Caki2 (cell line): ENCODE measurements at places on chromosomes 12 and 14.

DNA sequence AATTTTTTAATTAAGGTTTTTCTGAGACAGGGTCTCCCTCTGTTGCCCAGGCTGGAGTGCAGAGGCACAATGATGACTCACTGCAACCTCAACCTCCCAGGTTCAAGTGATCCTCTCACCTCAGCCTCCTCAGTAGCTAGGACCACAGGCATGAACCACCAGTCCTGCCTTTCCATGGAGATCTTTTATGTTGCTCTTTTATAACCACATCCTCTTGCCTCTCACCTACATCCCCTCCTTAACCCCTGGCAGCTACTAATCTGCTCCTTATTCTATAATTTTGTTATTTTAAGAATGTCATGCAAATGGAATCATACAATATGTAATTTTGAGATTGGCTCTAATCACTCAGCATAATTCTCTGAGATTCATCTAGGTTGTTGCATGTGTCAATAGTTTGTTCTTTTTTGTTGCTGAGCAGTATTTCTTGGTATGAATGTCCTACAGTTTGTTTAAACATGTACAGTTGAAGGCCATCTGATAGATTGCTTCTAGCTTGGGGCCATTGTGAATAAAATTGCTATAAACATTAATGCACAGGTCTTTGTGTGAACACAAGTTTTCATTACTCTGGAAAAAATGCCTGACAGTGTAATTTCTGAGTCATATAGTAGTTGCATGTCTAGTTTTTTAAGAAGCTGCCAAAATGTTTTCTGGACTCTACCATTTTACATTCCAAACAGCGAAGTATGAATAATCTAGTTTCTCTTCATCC lies 249.2 kb upstream of the AMIGO2 start:
- DNase-seq: no peak

DNA sequence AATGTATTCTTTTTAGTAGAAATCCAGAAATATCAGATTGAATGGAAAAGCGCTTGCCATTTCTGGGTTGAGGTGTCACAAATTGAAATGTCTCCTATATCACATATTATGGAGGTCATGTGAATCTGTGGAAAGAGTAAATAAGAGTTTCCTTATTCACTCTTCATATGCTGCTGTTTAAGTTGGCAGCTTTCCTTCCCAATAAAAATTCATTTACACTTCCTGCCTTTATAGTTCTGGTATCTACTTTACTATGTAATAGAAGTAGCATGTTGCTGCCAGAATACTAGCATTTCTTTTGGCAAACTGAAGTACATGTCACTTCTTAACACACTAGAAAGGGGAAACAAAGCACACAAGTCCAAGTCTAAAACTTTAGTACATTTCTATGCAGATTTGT lies 60.8 kb downstream of the SDR9C7 start:
- DNase-seq: no peak

- no peak for DNase-seq
Measured at GRCh38 chr14:81927070-81927469, 393.4 kb upstream of the SEL1L start.

GRCh38 chr12:6821591-6822425 lies at the start of gene GPR162:
TSS of gene GPR162 (plus strand) at chr12:6821821. CDS start at chr12:6823899, 2,078 bp downstream.
- no peak for DNase-seq

DNA sequence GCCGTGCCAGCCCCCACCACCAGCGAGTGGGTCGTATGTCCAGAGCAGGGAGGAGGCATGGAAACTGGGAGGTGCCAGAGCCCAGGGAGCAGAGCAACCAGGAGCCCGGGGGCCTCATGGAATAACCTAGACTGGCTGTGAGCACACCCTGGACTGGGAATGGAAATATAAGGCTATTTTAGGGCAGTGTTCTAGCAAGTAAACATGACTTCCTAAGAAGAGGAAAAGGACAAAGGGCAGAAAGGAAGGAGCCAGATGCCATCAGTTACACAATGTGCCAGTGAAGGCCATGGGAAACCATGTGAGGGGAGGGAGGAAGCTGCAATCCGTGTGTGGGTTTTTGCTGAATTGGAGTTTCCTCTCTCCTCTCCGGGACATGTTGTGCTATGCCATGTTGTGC lies 18.7 kb upstream of the CPM start:
- DNase-seq: no peak

DNA sequence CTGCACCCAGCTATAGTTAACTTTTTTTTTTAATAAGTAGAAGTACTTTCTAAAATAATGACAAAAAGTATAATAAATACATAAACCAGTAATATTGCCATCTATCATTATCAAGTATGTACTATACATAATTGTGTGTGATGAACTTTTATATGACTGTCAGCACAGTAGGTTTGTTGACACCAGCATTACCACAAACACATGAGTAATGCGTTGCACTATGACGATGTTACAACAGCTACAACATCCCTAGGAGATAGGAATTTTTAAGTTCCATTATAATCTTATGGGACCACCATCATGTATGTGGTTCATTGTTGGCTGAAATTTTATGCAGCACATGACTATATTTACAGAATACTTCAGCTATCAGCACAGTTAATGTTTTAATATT lies 62.9 kb upstream of the VSX2 start:
- no peak for DNase-seq
